ENCODE measurements at places on chromosomes 7 and 10.
A peak's percentile ranks its signal among the peaks of the same experiment; 100 is the strongest.

- no peak for DNase-seq
- no peaks in the 10 kb centered on the region for H3K36me3 ChIP-seq
- no peaks in the 10 kb centered on the region for H3K4me1 ChIP-seq
- no peak overlapping the region for H3K27ac ChIP-seq
- no peak overlapping the region for H3K4me3 ChIP-seq
- H3K27me3 ChIP-seq, result no peaks in the 10 kb centered on the region
These were observed 52.9 kb upstream of the PIK3CG start for GRCh38 chr7:106812027-106812643.

DNA sequence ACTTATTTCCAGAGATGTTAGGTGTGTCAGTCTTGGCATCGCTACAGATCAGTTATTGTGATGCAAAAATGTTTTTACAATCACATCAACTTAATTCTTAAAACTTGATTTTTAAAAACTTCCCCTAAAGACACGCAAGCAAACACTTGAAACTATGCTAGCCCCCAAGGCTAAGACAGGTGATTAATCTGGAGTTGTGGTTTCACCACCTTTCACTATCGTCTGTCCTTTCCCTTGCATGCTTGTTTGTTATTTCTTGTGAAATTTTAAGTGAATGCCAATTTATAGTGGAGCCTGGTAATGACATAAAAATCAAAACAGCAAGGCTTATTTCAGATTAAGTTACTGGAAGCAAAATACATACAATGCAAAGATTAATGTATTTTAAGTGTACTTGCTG, 70.4 kb downstream of the SLC35B4 start:
- no peak for DNase-seq
- no peak overlapping the region for H3K4me3 ChIP-seq
- H3K27me3 ChIP-seq, result no peaks in the 10 kb centered on the region
- no peak overlapping the region for H3K27ac ChIP-seq
- H3K4me1 ChIP-seq, result no peaks in the 10 kb centered on the region
- H3K36me3 ChIP-seq, result no peaks in the 10 kb centered on the region

DNA sequence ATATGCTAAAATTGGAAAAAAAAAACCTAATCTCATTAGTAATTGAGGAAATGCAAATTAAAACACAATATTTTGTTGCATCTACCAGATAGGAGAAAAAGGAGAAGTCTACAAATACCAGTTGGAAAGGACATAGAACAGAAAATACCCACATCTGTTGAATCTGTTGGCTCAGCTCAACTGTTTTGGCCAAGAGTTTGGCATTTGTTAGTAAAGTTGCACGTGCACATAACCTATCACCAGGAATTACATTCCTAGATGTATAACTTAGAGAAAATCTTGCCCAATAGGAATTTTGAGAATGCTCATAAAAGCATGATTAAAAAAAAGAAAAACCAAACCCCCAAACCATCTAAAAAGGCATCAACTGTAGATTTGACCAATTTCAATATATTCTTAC, 282.1 kb upstream of the BMPER start:
- H3K4me3 ChIP-seq, result no peak overlapping the region
- no peaks in the 10 kb centered on the region for H3K36me3 ChIP-seq
- H3K27me3 ChIP-seq, result no peaks in the 10 kb centered on the region
- no peak overlapping the region for H3K27ac ChIP-seq

DNA sequence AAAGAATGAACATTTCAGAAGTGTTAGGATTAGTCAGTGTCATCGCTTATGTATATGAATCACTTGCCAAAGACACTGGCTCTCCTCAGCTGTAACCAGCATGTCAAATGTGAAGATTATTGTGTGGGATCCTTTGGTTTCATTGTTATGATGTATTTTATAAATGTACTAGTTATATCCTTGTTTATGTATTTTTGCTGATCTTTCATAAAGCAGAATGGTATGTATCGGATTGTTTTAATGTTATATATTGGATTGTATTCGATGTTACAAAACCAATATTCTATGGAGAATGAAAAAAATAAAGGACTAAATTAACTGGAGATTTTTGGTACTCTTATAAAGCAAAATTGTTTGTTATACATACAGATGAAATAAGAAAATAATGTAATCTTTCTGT, 49.2 kb downstream of the ACADSB start:
- no peak overlapping the region for H3K4me3 ChIP-seq
- no peaks in the 10 kb centered on the region for H3K27me3 ChIP-seq
- H3K27ac ChIP-seq, result no peak overlapping the region

GRCh38 chr7:116037401-116037800, 6.8 kb upstream of the TFEC start:
- no peaks in the 10 kb centered on the region for H3K27me3 ChIP-seq
- H3K4me1 ChIP-seq, result no peaks in the 10 kb centered on the region

GRCh38 chr10:26488344-26488743, 50.2 kb downstream of the APBB1IP start:
- H3K27ac ChIP-seq, result peak overlapping the region; percentile 59
- H3K4me1 ChIP-seq, result no peaks in the 10 kb centered on the region
- no peak for DNase-seq
- H3K4me3 ChIP-seq, result no peak overlapping the region
- no peaks in the 10 kb centered on the region for H3K36me3 ChIP-seq

GRCh38 chr10:76543655-76544054, 1094.0 kb downstream of the KCNMA1 start:
- H3K27me3 ChIP-seq, result no peaks in the 10 kb centered on the region
- H3K36me3 ChIP-seq, result no peaks in the 10 kb centered on the region
- no peak overlapping the region for H3K27ac ChIP-seq
- no peak overlapping the region for H3K4me3 ChIP-seq
- peaks cover 3% of the 10 kb centered on the region for H3K4me1 ChIP-seq
- DNase-seq, result no peak
